ENCODE measurements at places on chromosomes 5 and 9.

- DNase-seq = no peak
Measured at GRCh38 chr5:180785121-180785781, 17.4 kb downstream of the MGAT1 start.

DNA sequence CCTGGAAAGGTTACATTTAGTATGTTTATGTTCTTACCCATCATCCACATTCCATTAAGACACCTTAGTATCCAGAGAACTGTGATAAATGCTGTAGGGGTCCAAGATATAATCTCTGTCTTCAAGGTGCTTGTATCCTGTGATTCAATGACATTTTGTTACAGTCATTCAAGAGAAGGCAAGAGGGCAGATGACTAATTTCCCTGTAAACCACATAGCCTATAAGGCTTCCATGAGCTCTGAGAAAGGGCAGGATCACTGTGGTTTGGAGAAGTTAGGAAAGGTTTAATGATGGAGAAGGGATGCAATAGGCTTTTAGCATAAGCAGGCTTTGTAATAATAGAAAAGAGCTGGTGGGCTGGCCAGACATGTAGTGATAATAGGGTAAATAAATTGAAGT is 40.0 kb downstream of the PAPPA start:
- DNase-seq = no peak

DNA sequence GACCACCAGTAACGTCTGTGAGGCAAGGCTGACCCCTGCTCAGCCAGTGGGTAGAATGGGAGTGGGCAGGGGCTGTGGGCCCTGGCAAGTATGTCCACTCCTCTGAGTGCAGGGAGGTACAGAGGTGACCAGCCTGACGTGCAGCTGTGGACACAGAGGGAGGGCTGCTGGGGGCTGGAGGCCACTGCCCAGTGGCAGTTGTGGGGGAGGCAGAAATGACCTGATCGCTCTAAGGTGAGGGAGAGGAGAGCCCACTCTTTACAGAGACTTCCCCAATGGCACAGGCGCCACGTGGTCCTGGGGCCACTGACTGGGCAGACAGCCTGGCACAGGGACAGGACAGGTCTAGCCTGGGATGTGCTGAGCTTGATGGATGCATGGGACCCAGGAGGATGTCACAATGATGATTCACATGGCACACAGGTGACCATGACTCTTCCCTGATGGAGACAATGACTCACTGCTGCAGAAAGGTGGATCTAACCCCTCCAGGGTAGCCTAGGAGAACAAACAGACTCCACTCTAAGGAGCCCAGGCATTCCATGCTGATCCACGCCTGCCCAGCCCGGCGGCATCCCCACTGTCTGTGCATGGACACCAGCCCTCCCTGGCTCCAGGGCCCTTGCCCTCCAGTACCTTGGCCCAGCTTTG is 7.7 kb downstream of the LPCAT1 start:
- DNase-seq = no peak

- no peak for DNase-seq
Measured at GRCh38 chr9:106947106-106947900, 84.3 kb downstream of the ZNF462 start.

DNA sequence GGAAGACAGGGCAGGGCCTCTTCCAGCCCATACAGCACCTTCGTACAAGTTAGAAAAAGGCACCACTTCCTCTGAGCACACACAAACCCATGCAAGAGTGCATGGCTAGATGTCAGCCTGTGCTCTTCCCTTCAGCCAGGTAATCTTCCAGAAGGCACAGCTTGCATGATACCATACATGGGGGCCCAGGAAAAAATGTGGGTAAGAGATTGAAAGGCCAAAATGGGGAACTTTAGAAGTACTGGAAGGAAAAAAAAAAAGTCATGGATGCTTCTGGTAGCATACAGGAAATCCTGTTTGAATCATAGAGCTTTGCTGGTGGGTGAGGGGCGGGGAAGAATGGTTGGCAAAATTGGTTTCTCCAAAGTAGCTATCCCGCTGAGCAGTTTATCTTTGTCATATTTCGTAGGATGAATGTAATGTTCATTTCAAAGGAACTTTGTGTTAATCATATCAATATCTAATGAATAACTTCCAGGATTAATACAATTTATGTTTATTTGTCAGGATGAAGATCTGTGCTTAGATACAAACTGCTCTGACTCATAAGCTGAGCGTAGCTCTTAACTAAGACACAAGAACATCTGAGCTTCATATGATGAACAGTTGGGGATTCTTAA is 78.2 kb upstream of the MAP3K1 start:
- no peak for DNase-seq

DNA sequence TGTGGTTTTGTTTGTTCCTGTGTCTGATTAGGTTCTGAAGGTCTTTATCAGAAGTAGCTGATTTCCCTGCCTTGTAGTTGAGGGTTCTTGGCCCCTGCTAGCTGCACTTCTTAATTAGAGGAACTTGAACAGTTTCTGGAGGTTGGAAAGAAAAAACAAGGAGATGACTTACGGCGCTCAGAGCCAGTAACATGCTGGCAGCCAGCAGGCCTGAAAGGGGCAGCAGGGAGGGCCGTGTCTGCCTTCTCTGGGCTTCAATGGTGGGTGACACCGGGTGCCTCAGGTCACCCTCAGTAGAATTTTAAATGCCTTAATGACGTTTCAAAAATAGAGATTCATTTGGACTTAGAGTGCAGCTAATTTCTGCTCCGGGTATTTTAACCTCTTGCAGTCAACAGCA is 15.8 kb downstream of the UBE2QL1 start:
- DNase-seq = no peak

- no peak for DNase-seq
Measured at GRCh38 chr5:58064801-58065200, 395.1 kb downstream of the PLK2 start.

DNA sequence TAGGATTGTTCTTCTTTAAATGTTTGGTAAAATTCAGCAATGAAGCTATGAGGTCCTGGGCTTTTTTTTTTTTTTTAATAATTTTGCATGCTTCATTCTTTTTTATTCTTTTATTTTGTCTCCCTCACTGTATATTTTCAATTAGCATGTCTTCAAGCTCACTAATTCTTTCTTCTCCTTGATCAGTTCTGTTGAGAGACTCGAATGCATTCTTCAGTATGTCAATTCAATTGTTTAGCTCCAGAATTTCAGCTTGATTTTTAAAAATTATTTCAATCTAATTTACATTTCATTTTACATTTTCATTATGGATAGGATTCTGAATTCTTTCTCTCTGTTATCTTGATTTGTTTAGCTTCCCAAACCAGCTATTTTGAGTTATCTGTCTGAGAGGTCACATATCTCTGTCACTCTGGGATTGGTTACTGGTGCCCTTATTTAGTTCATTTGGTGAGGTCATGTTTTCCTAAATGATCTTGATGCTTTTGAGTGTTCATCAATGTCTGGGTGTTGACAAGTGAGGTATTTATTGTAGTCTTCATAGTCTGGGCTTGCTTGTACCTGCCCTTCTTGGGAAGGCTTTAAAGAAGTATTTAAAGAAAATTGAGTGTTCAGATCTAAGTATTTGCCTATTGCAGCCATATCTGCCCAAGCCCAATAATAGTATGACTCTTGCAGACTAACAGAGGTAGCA is 9.1 kb downstream of the LURAP1L start:
- no peak for DNase-seq

DNA sequence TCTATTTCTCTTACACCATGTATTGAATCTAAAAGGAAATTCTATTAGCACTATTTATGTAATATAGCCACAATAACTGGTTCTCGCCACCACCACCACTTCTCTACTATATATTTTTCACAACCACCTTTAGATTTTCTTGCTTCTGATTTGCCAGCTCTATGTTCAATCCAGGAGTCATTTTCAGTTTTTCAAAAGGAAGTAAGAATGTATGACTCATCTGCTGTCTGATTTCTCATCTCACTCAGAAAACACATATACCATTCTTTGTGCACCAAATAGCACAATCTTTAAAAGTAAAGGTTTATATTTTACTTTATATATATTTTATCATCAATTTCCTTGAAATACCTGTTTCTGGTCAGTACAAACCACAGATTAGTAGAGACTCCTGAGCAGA is 1127.5 kb downstream of the TAF11L14 start:
- DNase-seq = no peak

DNA sequence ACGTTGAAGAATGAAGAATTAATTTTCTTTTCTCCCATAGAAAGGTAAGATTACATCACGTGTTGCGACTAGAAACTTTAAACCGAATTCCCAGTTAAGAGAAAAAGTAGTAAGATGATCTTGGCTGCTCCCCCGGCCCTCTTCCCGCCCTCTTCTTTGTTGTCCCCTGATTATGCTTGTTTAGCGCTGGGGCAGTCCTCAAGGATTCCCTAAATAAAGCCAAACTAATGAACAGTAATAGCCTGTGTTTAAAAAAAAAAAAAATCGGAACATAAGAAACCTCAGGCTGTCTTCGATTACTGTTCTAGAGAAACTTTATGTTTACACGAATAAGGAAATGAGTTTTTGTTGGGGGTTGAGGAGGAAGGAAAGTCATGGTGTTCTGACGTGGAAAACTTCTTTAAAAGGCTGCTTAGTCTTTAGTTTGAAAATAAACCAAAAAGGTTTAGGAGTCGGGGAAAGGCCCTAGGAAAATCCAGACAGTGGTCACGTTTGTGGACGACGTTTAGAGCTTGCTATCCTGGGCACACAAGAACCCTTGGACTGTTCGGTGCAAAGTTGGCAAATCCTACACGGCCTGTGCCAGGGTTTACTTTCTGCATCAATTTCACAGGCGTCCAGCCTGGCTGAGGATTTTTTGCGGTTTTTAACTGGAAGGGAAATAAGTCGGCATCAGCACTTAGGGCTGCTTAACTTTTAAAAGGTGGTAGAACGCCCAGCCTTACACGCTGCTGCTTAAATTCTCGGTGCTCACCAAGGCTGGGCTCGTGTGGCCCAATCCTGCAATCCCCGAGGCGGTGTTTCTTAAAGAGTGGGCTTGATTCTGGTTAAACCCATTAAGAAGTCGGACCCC is 1.1 kb upstream of the MAT2B start:
- DNase-seq = no peak

DNA sequence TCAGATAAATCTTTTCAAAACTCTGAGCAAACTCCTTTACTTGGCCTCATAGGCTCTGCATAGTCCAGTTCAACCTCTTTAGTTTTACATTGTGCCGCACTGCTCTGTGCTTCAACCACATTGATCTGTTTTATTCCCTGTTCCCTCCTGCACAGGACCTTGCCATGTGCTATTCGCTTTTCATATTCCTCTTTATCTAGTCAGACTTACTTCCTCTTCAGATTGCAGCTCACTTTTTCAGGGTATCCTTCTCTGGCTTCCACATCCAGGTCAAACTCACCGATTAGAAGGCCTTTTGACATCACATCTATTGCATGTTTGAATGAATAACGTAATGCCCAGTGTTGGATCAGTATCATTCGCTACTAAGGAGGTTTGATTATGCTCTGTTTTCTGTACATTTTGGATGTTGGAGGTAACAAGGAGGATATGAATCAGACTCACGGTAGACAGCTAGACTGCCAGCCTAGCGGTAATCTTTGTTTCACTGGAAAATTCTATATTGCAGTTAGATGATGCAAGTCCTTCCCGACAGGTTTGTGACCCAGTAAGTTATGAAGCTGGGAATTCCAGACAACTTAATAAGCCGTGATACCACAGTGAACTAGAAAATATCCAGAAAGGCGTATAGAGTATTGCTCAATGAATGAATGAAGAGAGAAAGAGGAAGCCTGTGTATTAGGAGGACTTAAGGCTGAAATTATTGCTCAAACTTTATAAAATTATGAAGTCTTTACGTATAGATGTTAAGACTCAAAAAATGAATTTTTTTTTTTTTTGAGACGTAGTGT is 65.7 kb downstream of the IQGAP2 start:
- DNase-seq = no peak

DNA sequence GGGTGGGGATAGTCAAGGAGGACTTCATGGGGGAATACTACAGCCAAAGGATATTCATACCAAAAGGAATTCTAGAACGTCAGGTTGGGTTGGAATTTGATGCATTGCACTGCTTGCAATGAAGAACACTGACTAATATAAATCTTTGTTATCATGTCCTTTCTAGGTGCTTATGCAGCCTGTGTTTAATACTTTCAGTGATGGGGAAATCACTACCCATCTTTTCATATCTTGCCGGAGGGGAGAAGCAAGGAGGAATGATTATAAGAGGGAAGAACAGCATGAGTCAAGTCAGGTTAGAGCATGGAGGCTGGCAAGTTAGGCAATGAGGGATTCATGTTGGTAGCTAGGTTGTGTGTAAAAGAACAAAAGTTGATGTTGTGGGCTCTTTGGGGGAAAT is 5.1 kb upstream of the CCDC69 start:
- DNase-seq = no peak

GRCh38 chr9:137816531-137817235 is 60.9 kb upstream of the CACNA1B start:
- DNase-seq = no peak

DNA sequence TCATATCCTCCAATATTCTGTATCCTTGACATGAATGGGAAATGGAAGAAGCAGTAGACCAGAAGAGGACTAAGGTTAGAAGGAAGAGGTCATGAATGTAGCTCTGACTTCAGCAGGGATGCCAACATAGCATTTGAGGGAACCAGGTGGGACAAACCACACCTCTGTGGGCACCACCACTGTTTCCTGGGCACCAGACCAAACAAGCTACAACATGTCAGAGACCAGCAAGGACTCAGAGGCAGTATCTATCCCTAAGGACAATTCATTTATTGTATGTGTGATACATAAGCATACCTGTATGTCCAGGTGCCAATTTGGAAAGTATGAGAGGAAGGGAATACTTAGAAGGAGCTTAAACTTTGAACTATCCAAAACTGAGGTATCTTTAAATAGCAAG is 192.8 kb downstream of the MAN2A1 start:
- DNase-seq = no peak

- no peak for DNase-seq
Measured at GRCh38 chr5:39064450-39064849, 9.7 kb downstream of the RICTOR start.

DNA sequence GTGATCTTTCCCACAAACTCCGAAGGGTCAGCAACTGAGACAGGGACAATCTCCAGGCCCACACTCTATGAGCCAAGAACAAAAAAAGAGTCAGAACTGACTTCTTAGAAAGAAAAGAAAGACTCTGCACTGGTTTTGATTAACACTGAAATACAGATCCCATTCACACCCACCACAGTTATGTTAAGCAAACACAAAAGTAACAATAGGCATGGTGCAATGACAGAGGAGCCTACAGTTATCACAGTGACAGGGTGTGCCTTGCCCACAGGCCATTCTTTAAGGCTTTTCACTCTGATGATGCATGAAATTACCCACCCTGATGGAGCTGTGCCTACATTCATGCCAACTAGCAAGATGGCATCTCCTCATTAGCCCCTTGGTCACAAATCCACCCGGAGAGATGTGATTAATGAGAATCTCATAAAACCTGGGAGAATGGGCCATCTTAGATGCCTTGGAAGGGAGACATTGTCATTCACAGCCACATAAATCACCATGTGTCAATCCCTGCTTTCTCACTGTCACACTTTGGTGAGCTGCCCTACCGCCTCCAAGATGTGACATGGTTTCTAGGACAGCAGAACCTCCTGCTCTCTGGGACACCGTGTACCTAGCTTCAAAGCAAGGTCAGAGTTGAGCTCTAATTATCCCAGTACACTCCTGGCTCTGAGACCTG is 27.6 kb upstream of the FSTL4 start:
- DNase-seq = no peak

Measured in stimulated activated CD4-positive, alpha-beta T cell treated with anti-CD3 and anti-CD28 coated beads, TNF-alpha, amount 100 ng/mL, for 1 hour (primary cell).